ENCODE measurements at places on chromosomes 4 and X.

GRCh38 chr4:94728056-94728766 is 29.5 kb upstream of the BMPR1B start:
- DNase-seq = no peak

- no peak for DNase-seq
Measured at GRCh38 chrX:72128881-72129280, 2.8 kb downstream of the RTL5 start.

DNA sequence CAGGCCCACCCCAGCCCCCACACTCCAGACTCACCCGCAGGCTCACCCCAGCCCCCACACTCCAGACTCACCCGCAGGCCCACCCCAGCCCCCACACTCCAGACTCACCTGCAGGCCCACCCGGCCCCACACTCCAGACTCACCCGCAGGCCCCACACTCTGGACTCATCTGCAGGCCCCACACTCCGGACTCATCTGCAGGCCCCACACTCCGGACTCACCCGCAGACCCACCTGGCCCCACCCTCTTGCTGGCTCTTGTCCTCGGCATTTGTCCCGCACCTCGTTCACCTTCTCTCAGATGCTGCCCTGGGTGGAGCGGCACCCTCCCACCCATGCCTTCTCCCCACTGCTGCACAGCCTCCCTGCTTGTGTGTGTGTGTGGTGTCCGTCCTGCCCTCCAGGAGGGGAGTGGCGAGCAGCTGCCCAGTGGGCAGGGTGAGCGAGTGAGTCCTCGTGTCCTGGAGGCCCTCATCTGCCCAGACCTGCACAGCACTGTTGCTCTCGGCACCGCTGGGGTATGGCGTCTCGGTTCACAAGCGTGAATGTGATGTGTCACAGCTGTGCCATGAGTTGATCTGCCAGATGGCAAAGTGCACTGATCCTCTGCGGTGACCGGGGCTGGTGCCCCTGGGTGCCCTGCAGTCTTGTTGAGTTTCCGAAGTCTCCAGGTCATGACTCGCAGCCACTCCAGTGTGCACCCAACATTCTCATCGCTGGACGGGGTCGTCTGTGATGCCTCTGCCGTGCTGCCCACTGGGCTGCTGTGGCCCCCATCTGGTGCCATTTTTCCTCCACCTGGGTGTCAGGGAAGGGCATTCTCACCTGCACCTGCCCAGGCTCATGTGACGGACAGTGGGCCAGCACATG is 27.7 kb downstream of the MAEA start:
- DNase-seq = no peak

- no peak for DNase-seq
Measured at GRCh38 chr4:170691168-170691567, 601.4 kb upstream of the AADAT start.

GRCh38 chr4:134001057-134001456 is 200.5 kb downstream of the PABPC4L start:
- DNase-seq = no peak

DNA sequence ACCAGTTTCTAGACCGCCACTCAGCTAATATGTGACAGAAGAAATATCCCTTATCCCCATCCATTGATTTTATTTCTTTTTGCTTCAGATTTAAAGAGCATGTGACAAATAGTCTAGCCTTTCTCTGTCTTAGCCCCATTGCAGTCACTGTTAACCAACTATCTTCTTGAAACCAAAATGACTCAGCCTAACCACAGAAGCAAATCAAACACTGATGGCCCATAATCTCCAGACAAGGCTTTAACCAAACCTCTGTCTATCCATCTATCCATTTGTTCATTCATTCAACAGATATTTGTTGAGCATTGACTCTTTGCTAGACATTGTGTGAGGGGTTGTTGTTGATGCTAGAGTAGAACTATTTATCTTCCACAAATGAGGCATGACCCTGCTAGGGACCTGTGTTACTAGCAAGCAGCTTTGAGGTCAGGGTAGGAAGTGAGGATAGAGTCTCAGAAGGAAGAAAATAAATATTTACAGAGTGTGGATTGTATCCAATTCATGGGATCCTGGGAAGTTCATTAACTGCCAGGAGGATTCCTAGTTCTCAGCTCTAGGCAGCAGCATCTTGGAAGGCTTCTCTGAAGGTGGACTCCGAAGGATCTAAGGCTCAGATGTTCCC is 22.5 kb downstream of the HNRNPH2 start:
- DNase-seq = no peak

DNA sequence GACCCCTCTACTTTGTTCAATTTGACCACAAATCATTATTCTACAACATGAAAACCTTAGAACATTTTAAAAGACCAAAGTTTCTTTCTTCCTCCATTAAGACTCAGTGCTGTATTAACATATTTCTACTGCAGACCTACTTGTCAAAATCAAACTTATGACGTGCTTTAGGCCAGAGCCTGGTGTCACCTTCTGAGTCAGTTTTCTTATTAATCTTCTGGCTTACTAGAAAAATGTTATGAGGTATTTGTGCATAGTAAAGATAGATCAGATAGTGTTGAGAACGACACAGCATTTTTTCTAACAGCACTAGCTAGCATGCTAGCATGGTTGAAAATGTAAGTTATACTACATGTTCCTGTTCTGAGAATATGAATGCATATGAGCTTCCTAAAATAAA is 333.6 kb upstream of the FAM241A start:
- no peak for DNase-seq

GRCh38 chr4:48138936-48139335 is 4.9 kb upstream of the TXK start:
- no peak for DNase-seq

- no peak for DNase-seq
Measured at GRCh38 chrX:1248331-1249061, 20.1 kb upstream of the CSF2RA start.

DNA sequence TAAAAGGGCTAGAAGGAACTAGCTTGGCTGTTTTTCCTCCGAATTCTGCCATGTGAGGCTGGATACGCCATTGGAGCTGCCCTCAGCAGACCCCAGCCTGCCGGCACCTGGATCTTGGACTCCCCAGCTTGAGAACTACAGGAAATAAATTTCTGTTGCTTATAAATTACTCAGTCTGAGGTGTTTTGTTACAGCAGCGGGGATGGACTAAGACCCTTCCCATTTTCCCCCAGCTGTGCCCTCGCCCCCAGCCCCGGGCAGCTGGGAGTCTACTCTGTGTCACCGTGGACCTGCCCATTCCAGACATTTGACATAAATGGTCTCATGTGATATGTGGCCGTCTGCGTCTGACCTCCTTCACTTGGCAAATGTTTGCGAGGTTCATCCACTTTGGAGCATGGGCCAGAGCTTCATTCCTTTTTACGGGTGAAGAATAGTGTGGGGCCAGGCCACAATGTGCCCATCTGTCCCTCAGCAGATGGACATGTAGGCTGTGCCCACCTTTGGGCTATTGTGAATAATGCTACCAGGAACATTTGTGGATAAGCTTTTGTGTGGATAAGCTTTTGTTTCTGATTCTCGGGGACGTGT is 30.7 kb upstream of the SPON2 start:
- DNase-seq = no peak

GRCh38 chr4:159298502-159298901 is 195.6 kb downstream of the RAPGEF2 start:
- DNase-seq = no peak

DNA sequence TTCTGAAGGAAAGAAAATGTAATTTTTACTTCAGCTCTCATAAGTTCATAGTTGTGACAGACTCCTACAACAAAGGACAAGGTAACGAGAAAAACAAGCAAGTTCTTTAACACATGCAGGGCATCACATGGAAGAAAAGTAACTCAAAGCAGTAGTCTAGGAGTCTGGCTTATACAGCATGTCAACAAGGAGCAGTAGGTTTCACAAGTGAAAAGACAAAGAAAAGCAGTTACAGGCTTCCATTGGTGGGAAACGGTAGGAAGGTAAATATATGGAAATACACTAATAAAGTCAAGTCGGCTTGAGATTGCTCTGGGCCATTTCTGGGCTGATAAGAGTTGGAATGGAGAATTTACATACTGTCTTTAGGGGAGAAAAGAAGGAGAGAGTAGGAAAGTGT is 228.4 kb upstream of the ZFP42 start:
- no peak for DNase-seq

All from vagina (tissue), 2 donors.